ENCODE measurements at places on chromosomes 7 and 10.

DNA sequence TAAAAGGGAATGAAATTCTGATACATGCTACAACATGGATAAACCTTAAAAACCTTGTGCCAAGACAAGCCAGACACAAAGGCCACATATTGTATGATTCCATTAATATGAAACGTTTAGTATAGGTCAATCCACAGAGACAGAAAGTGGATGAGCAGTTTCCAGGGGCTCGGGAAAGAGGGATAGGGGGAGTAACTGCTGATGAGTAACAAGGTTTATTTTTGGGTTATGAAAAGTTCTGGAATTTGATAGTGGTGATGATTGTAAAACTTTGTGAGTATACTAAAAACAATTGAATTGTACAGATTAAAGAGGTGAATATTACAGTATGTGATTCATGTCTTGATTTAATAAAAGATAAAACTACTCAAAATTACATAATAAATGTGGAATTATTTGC lies 19.1 kb upstream of the SLC13A1 start:
- DNase-seq = no peak

DNA sequence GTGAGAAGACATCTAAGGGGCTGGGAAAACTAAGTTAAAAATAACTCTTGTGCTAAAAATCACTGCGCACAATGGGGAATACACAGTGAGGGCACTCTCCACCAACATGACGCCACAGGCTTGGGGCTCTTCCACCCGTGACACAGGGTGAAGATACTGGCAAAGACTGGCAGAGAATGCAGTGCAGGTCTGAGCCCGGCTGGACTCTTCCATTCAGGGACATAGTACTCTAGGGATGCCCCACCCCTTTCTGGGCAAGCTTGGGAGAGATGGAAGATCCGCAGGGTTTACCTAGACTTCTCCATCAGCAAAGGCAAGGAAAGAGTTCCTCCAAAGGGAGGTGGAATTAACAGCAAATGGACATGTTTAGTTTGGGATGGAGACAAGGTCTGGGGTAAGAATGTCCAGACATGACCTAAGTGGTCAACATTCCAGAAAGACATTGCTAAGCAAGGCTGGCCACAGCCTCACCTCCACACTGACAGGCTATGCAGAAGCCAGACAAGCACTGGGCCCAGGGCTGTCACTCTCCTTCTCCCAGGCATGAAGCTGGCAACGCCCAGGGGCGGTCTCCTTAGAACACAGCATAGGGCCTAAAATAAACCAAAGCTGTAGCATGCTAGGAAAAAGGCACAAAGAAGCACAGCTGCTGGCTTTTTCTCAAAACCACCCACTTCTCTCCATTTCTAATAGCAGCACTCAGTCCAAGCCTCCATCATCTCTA lies 28.1 kb downstream of the XPNPEP1 start:
- DNase-seq = no peak

- no peak for DNase-seq
These were observed 21.4 kb upstream of the GSDME start for GRCh38 chr7:24778543-24779282.

- DNase-seq = no peak
These were observed 472.1 kb upstream of the SEMA3A start for GRCh38 chr7:84666651-84667050.

DNA sequence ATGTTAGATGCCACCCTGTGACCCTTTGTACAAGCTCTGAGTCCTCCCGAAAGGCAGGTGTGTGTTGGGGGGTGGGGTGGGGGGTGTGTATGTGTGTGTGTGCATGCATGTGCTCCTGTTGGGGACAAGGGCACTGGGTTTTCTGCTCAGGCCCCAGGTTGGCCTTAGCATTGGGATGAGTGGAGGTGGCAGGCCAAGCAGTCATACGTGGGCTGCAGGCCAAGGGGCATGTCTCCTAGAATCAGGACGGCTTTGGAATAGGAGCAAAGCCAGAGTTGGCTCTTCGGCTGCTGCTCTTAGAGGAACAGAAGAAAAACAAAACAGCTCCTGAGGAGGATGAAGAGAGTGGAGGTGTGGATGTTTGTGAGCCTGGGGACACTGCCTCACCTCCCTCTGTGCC lies 26.0 kb downstream of the HSPA12A start:
- no peak for DNase-seq

DNA sequence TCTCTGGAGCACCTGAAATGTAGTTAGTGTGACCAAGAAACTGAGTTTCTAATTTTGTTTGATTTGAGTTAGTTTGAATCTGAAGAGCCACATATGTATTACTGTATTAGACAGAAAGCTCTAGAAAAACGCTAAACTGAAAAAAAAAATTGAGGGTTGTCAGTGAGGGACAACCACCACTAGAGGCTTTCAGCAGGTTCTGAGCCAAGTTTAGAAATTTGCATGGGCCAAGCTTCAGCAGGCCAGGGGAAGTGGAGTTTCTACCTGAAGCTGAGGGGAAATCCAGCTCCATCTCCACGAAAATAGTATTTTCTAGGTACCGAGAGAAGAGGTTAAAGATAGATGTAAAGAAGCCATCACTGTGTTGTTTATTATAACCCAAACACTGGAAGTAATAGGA lies 77.9 kb upstream of the PLXNA4 start:
- no peak for DNase-seq

- DNase-seq = no peak
These were observed 238.5 kb upstream of the PITRM1 start for GRCh38 chr10:3411044-3411443.

DNA sequence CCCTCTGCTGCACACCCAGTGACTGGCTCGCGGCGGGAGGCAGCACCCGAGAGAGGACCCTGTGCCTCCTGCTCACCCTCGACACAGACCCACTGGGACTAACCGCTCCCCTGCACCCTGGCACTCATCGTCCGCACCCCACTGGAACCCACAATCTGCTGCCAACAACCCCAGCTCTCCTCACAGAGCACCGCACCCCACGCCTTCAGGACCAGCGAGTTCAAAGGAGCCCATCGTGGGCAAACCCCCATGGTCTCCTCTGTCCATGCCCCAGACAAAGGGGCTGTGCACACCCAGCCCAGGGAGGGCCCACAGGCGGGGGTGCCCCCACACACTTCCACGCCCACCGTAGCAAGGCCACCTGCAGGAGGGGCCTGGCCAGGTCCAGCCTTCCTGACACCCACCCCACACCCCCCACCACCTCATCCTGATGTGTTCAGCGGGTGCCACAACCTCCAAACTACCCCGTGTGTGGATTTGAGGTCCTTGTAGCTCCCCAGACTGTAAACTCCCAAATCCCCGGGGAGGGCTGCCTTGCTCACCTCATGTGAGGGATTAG lies 14.0 kb downstream of the RASGEF1A start:
- DNase-seq = no peak

DNA sequence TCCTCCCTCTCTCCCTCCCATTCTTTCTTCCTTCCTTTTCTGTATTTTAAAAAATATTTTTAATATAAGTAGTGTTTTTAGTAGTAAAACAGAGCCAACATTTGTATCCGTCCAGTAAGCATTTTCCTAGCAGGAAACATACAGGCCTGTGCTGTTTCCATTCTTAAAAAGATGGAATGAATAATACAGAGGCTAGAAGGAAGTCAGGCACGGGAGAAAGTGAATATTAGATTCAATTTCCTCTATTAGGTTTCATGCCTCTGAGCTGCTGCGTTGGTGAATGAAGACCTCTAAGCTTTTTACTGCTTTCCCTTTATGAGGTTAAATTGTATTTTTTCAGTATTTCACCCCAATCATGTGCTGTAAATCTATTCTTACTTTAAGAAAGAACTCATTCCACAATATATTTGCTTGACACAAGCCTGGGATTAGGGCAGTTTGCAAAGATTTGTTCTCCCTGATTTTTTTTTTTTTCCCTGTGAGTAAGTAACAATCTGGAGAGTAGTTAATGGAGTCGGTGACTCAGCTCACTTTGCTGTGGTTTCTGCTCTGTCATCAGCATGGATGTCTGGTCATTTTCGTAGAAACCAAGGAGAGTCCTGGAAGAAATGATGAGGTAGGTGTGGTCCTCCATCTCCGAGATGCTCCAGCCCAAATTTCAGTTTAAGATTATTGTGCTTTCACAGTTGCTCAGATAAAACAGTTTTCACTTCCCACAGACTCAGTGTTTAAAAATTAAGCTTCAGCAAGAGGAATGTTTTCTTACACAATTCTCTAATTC lies 76.1 kb upstream of the PITRM1 start:
- peak; percentile 79 for DNase-seq

- DNase-seq = no peak
These were observed 25.2 kb downstream of the DNAJC1 start for GRCh38 chr10:21978191-21978862.

- no peak for DNase-seq
These were observed 646.4 kb downstream of the GRM8 start for GRCh38 chr7:126606331-126606730.

DNA sequence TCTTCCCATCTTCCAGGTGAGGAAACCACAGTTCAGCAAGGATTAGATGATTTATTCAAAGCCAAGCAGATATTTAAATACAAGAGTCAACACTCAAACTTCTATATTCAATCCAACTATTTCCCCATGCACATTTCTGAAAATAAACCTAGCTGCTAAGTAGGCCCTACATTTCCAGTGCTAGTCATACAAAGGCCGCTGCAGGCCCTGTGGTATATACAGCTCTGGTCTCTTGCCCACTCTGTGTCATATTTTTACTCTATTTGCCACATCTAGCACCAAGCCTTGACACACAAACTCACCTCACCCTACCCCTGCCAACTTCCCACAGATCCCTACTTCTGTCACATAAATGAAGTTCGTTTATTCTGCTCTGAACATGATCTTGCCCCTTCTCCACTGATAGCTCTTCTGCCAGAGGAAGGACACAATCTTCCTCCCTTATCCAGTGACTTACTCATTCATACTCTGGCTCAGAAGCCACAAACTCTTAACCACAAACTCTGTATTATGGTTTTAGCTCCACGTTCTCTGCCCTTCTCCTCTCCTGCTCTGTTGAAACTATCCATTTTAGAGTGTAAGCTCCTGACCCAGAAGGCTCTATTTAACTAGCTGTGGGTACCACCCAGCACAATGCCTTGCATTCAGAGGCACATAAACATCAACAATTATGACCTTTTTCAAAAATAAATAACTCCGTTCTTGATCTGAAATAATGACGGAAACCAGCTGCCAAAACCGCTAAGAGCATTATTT lies 180.7 kb downstream of the CPEB3 start:
- no peak for DNase-seq

DNA sequence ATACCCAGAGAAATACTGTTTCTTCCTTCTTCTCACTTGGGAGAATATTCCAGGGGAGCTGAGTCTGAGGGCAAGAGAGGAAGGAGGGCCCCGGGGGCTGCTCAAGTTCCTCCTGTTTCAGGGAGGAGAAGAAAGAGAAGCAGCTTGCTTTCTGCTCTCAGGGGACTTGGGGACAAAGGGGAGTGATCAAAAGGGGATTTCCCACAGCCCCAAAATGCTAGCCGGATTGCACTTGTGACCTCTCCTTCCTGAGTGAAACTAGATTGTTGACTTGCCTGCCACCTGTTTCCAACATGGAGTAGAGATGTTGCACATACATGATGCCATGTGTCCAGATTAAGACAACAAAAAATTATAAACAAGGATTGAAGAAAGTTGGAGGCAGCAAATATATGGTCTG lies 28.7 kb upstream of the PDCD4 start:
- no peak for DNase-seq

DNA sequence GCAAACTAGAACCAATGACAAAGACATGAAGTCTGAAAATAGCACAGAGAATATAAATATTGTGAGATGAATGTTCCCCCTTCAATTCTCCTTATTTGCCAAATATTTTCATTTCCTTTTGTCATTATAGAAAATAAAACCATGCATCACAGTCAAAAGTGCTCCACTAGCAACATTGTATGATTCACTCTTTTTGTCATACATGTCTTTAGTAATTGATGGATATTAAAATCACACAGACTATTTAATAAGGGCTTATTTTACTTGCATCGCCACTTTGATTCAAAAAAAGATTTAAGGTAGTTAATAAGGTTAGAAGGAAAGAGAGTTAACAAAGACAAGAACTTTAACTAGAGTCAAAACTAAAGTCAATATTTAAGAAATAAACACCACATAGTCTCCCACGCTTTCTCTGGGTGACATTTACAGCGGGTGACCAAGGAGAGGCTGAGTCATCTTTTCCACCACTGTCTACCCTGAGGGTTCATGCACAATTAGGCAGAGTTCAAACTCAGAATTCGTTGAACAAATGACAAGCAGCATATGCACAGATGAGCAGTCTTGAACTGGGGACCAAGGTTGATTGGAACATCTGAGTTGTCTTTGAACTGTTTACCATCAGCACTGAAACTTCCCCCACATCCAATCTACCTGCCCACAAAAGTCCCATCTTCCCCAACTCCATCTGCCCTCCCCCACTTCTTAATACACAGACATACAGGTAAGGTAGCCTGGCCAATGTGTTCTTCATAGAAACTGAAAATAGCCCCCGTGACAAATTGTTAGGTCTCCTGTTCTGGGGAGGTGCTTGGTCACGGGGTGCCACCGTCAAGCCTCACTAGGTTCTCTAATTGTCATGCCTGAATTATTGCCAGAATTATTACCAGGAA lies 42.5 kb downstream of the C7orf25 start:
- no peak for DNase-seq

Measured in AG04450 (cell line).